ENCODE measurements at places on chromosomes 6 and 20.

DNA sequence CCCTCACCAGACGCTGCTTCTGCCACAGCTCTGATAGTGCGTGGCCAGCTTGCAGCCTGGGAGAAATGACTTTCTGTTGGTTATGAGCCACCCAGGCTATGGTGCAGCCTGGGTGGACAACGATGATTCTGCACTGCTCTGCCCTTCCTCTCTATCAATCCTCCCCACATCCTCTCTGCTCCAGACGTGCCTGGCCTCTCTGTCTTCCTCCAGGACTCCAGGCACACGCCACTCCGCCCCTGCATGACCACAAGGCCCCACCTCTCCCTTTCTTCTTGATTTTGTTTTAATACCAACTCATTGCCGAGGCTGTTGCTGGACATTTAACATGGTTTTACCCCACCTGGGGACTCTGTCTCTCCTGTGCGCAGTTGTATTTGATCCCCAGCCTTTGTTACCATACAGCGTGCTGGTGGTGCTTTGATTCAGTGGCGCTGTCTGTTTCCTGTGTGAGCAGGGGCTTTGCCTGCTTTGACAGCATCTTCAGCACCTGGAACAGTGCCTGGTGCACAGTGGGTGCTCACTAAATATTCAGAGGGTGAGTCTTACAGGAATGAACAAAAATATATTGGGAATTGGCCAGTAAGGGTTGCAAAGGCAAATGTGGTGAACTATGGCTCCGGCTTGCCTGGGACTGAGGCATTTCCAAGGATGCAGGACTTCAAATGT lies 280.9 kb downstream of the CDH26 start:
- DNase-seq = no peak

GRCh38 chr6:22021966-22022365 lies 274.9 kb downstream of the PRL start:
- no peak for DNase-seq

- no peak for DNase-seq
Measured at GRCh38 chr6:101537753-101538316, 144.3 kb downstream of the GRIK2 start.

GRCh38 chr6:41289815-41290214 lies 3.3 kb upstream of the TREM1 start:
- no peak for DNase-seq

GRCh38 chr6:138400326-138400725 lies 3.7 kb upstream of the HEBP2 start:
- no peak for DNase-seq

All from mesothelial cell of epicardium (in vitro differentiated cells).